Calu3 (cell line): ENCODE measurements at places on chromosomes 1 and 21. TPM values are rescaled to one million over a fixed set of nuclear protein-coding genes. Genes with fewer than 3 reads are reported as not detected.
A peak's percentile ranks its signal among the peaks of the same experiment; 100 is the strongest.

DNA sequence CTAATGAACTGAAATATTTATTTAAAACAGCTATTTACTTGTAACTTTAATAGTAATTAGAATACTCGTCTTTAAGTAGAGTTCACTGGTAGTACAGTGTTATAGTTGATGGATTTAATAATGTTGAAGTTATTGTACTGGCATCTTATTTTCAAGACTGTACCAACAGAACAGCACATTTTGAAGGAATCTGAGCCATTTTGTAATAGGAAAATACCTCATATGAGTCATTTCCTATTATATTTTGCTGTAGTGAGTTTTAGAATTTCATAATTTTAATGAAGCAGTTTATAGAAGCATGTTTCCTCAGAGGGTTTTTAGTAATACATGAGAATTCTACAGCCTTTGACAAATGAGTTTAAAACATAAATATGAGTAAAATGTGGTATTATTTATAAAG is 258.3 kb downstream of the OLFM3 start:
- peaks cover 4% of the 10 kb centered on the region for H3K36me3 ChIP-seq
- H3K4me3 ChIP-seq: no peak overlapping the region
- no peak overlapping the region for H3K27ac ChIP-seq
- peaks cover 15% of the 10 kb centered on the region for H3K4me1 ChIP-seq

DNA sequence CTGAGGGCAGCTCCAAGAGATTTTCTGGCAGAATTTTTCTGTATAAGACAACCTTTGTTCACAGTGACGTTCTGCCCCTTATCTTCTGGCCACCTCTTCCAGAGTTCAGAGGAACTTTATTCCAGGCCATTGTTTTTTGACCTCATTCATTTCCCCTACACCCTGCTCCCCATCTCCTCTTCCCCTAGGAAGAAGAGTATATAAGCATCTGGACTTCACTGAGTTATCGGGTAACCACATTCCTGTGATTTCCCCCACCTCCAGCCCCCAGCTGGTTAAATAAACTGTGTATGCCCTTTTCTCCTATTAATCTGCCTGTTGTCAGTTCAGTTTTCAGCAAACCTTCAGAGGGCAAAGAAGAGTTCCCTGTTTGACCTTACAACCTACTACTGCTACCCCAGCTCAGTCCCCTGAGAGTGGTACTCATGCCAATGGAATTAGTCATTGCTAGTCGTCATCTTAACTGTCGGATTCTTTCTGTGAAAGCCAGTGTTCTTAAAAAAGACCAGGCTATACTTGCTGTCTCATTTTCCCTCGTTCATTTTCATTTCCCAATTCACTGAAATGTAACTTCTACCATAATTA is 14.3 kb upstream of the ALG14 start:
- peaks cover 30% of the 10 kb centered on the region for H3K4me1 ChIP-seq
- no peaks in the 10 kb centered on the region for H3K27me3 ChIP-seq
- DNase-seq: peak; percentile 39

GRCh38 chr1:196516373-196516772 is 91.9 kb downstream of the KCNT2 start:
- no peaks in the 10 kb centered on the region for H3K4me1 ChIP-seq
- DNase-seq: no peak
- no peaks in the 10 kb centered on the region for H3K36me3 ChIP-seq
- no peak overlapping the region for H3K27ac ChIP-seq
- H3K27me3 ChIP-seq: no peaks in the 10 kb centered on the region

Gene DPT
- total RNA-seq: not detected in 2 replicates
